ENCODE measurements at places on chromosomes 5 and 9. TPM values are rescaled to one million over a fixed set of nuclear protein-coding genes. Genes with fewer than 3 reads are reported as not detected.

The PCDHB14 gene
- 0.58 TPM for total RNA-seq

The MRPL50 gene
- 15.3 TPM for total RNA-seq

The C9orf153 gene
- total RNA-seq, result 0.56 TPM

The INSYN2B gene
- 24.0 TPM for total RNA-seq

The IFNB1 gene
- total RNA-seq, result not detected

The TXNDC8 gene
- not detected for total RNA-seq

The ACO1 gene
- 107 TPM for total RNA-seq

All from regular cardiac myocyte (primary cell).